ENCODE measurements at places on chromosomes 16 and 17. TPM values are rescaled to one million over a fixed set of nuclear protein-coding genes. Genes with fewer than 3 reads are reported as not detected.

The TP53TG3C gene
- total RNA-seq = not detected

The HOXB7 gene
- total RNA-seq = 22.8 TPM

The CES2 gene
- 113 TPM for total RNA-seq

The ZNF469 gene
- 0.18 TPM for total RNA-seq

The OSGIN1 gene
- total RNA-seq = 99.7 TPM

The PRAC2 gene
- total RNA-seq = not detected

The DPH1 gene
- total RNA-seq = 130 TPM

GRCh38 chr16:49464877-49465504, 91.4 kb downstream of the C16orf78 start:
- no peaks in the 10 kb centered on the region for H3K4me1 ChIP-seq
- H3K27ac ChIP-seq = no peak overlapping the region
- DNase-seq = no peak
- no peaks in the 10 kb centered on the region for H3K27me3 ChIP-seq
- H3K4me3 ChIP-seq = no peak overlapping the region
- H3K36me3 ChIP-seq = no peaks in the 10 kb centered on the region

GRCh38 chr16:51960931-51961330, 586.0 kb downstream of the TOX3 start:
- H3K27me3 ChIP-seq = no peaks in the 10 kb centered on the region
- no peaks in the 10 kb centered on the region for H3K36me3 ChIP-seq
- H3K4me1 ChIP-seq = no peaks in the 10 kb centered on the region
- no peak overlapping the region for H3K4me3 ChIP-seq

DNA sequence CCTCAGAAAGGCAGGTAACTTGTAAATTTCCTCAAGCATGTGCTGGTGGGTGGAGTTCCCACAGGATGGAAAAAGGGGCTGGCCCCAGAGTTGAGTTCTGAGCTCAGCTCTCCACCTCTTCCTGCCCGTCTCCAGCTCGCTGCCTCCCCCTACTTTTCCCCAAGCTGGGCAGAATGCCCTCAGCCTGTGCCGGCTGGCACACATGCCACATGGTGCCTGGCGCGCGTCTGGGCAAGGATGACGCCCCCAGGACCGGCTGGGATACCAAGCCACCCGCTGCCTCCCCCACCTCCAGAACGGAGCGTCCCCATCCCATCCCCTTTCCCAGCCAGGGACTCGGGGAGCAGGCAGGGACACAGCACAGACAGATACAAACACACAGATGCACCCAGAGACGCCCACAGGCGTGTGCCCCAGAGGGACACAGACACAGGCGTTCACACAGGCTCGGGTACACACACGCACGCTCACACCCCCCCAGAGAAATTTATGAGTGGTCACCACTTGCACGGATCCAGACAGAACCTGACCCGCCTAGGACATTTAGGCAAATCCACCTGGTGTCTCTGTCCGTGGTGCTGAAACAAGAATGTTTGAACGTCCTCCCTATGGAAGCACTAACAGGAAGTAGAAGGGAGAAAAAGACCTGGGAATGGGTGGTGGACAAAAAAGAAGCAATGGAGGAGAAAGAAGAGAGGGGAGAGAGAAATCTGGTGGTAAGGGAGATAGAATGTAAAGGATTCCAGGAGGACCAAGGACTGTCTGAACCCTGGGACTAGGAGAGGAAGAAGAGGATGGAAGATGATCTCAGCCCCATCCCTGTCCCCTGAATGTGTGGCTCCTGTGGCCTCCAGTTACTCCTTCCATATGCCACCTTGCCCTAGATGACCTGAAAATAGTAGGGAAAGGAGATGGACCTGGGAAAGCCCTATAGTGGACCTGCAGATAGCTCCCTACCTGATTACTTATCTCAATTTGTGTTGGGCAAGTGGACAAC, 15.5 kb downstream of the NEUROD2 start:
- no peak overlapping the region for H3K4me3 ChIP-seq
- H3K27ac ChIP-seq = no peak overlapping the region
- H3K36me3 ChIP-seq = no peaks in the 10 kb centered on the region

- H3K4me3 ChIP-seq = no peak overlapping the region
- no peaks in the 10 kb centered on the region for H3K4me1 ChIP-seq
- H3K36me3 ChIP-seq = no peaks in the 10 kb centered on the region
- DNase-seq = peak; percentile 59
- H3K27me3 ChIP-seq = no peaks in the 10 kb centered on the region
- H3K27ac ChIP-seq = no peak overlapping the region
Measured at GRCh38 chr16:28321700-28322411, 29.5 kb downstream of the SBK1 start.

- no peak overlapping the region for H3K4me3 ChIP-seq
- no peaks in the 10 kb centered on the region for H3K4me1 ChIP-seq
- no peak for DNase-seq
- H3K27me3 ChIP-seq = no peaks in the 10 kb centered on the region
- H3K36me3 ChIP-seq = no peaks in the 10 kb centered on the region
Measured at GRCh38 chr16:7746941-7747340, 414.3 kb downstream of the RBFOX1 start.

DNA sequence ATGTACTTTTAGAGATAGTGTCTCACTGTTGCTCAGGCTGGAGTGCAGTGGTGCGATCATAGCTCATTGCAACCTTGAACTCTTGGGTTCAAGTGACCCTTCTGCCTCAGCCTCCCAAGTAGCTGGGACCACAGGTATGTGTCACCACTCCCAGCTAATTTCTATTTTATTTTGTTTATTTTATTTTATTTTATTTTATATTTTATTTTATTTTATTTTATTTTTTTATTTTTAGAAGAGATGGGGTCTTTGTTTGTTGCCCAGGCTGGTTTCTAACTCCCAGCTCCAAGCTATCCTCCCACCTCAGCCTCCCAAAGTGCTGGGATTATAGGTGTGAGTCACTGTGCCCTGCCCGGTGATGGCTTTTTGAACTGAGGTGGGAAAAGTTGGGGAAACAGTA, 35.1 kb upstream of the HS3ST4 start:
- H3K27ac ChIP-seq = no peak overlapping the region
- H3K27me3 ChIP-seq = no peaks in the 10 kb centered on the region
- H3K36me3 ChIP-seq = no peaks in the 10 kb centered on the region
- no peak overlapping the region for H3K4me3 ChIP-seq
- no peaks in the 10 kb centered on the region for H3K4me1 ChIP-seq

- H3K27me3 ChIP-seq = no peaks in the 10 kb centered on the region
- H3K4me3 ChIP-seq = no peak overlapping the region
- H3K4me1 ChIP-seq = peaks cover 5% of the 10 kb centered on the region
- DNase-seq = no peak
- H3K36me3 ChIP-seq = no peaks in the 10 kb centered on the region
Measured at GRCh38 chr17:66950325-66950724, 14.2 kb upstream of the CACNG4 start.

GRCh38 chr16:56041556-56042140, 149.6 kb upstream of the GNAO1 start:
- H3K27me3 ChIP-seq = no peaks in the 10 kb centered on the region
- H3K4me3 ChIP-seq = no peak overlapping the region
- peak; percentile 49 for DNase-seq
- no peaks in the 10 kb centered on the region for H3K4me1 ChIP-seq
- no peak overlapping the region for H3K27ac ChIP-seq

DNA sequence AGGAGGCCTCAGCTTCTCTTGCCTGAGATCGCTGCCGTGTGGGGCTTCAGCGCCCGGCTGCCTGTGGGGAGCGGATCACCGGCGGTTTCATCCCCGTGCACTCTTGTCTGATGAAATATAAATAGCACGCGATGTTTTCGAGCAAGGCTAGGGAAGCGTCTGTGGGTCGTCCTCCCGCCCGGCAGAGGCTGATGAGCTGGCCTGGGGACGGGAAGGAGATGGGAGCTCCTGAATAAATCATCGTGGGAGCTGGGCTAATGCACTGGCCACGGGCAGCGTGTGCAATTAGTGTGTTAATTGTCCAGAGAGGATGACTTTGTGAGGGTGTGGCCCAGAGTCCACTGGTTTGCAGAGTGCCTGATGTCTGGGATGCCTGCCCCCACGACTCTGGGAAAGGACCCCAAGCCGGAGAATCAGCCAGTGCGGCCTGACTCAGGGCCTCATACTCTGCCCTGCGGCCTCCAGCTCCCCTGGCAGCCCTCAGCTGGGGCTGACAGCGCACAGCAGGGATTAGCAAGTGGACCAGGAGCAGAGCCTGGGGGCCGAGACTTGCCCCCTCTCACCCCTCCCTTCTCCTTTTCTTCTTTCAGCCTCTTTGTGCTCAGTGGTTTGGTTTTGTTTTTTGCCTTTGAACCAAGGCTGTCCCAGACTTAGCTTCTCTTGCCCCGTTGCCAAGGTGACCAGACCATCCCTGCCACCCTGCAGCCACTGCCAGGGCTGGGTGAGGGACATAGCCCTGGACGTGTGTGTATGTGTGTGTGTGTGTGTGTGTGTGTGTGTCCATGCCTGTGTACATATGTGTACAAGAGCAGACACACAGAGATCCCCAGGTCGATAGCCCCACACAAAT, 21.4 kb downstream of the KCNJ12 start:
- H3K4me1 ChIP-seq = no peaks in the 10 kb centered on the region
- H3K4me3 ChIP-seq = no peak overlapping the region
- DNase-seq = no peak
- H3K36me3 ChIP-seq = no peaks in the 10 kb centered on the region

DNA sequence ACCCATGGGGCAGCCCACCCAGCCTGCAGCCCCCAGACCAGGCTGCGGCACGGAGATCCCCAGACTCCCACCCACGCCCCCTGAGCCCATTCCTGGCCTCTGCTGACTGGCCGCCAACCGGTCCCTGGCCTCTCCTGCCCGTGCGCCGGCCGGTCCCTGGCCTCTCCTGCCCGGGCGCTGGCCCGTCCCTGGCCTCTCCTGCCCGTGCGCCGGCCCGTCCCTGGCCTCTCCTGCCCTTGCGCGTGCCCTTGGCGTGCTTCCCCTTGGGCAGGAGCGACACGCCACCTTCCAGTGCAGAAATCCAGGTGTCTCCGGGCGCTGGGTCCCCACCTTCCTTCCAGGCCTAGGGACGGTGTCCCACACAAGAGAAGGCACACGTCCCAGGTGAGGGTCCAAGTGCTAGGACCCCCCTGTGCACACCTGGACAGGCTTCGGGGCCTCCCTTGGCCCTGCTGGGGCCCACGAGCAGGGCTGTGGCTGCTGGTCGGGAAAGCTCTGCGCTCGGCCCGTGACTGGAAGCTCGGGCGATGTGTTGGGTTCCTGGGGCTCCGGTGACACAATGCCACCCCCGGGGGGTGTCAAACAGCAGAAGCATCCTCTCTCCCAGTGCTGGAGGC, 21.4 kb upstream of the CACNA1H start:
- H3K4me3 ChIP-seq = no peak overlapping the region
- no peak overlapping the region for H3K27ac ChIP-seq
- no peak for DNase-seq
- H3K27me3 ChIP-seq = no peaks in the 10 kb centered on the region
- H3K4me1 ChIP-seq = no peaks in the 10 kb centered on the region
- no peaks in the 10 kb centered on the region for H3K36me3 ChIP-seq

GRCh38 chr16:67169642-67170167, 633 bp upstream of the NOL3 start:
- H3K27ac ChIP-seq = peak overlapping the region; percentile 64
- H3K4me3 ChIP-seq = peak overlapping the region; percentile 60
- no peaks in the 10 kb centered on the region for H3K27me3 ChIP-seq

GRCh38 chr17:81903415-81903831, 1.4 kb downstream of the NPB start:
- no peak overlapping the region for H3K4me3 ChIP-seq
- peak; percentile 47 for DNase-seq
- no peak overlapping the region for H3K27ac ChIP-seq
- no peaks in the 10 kb centered on the region for H3K27me3 ChIP-seq
- no peaks in the 10 kb centered on the region for H3K4me1 ChIP-seq
- no peaks in the 10 kb centered on the region for H3K36me3 ChIP-seq

- H3K4me3 ChIP-seq = no peak overlapping the region
- H3K27me3 ChIP-seq = no peaks in the 10 kb centered on the region
- DNase-seq = no peak
- H3K36me3 ChIP-seq = no peaks in the 10 kb centered on the region
- H3K4me1 ChIP-seq = peaks cover 12% of the 10 kb centered on the region
Measured at GRCh38 chr17:983921-984320, 4.3 kb upstream of the NXN start.

DNA sequence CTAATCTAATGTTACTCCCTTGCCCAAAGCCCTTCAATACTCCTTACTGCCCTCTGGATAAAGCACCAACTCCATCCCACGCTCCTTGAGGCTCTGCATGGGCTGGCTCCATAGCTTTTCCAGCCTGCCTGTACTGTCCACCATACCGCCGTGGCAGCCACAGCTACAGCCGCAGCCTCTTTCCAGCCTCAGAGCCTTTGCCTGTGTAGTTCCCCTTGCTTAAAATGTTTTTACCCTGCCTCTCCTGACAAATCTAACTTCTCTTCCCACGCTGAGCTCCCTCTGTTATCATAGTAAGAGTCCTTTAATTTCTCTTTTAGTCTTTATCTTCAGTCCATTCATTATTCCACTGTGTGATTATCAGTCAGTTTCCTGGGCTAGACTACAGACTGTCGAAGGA, 22.0 kb downstream of the TEX14 start:
- H3K27me3 ChIP-seq = no peaks in the 10 kb centered on the region
- H3K27ac ChIP-seq = no peak overlapping the region
- no peaks in the 10 kb centered on the region for H3K36me3 ChIP-seq
- no peak overlapping the region for H3K4me3 ChIP-seq
- H3K4me1 ChIP-seq = no peaks in the 10 kb centered on the region

DNA sequence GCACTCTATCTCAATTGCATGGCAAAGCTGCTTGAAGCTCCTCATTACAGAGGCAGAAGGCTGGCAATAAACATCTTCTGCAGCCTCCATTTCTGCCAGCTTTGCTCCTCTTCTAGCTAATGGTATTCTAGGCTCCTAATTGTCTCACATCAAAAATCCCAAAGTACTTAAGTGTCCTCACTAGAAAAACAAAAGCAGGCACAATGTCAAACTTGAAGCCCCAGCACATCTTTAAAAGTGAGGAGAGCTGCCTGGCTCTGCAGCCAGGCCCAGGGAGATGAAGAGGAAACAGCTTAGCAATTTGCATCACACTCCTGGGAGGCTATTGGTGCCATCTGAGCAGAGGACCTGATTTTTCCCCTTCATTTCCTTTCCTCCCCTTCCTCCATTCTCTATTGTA, 197.1 kb downstream of the KCNJ2 start:
- H3K4me3 ChIP-seq = no peak overlapping the region
- DNase-seq = no peak
- no peaks in the 10 kb centered on the region for H3K27me3 ChIP-seq
- H3K36me3 ChIP-seq = no peaks in the 10 kb centered on the region

DNA sequence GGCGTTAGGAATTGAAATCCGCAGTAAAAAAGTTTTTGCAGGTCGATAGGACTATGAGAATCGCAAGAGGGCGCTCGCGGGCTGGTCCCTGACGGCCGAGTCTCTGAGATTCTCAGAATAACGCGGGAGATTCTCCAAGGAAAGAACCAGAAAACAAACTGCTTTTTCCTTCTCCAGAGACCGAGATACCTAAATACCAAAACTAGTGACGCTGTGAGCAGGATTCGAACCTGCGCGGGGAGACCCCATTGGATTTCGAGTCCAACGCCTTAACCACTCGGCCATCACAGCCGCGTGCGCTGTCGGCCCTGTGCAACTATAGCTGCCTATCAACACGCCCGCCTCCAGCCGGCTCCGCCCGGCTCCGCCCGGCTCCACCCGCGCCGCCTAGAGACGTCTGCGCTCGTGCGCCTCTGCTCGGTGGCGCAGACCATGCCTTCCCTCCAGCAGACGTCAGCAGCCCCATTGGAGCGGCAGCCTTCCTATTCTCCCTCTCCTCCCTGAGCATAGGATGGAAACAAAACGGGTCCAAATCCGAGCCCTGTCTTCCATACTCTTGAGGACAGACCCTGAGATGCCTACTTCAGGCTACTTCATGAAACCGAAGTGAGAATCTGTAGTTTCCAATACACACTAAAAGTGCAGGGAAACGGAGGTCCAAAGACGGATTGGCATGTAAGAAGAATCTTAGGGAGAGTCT, 13.4 kb downstream of the PER1 start:
- H3K36me3 ChIP-seq = no peaks in the 10 kb centered on the region
- peak overlapping the region; percentile 86 for H3K27ac ChIP-seq
- DNase-seq = peak; percentile 98

Data from Peyer's patch (tissue), 4 donors.